ENCODE measurements at places on chromosomes 13 and 19.

GRCh38 chr19:2096034-2096479 is at the start of gene MOB3A:
Gene MOB3A, minus strand, starts transcription at chr19:2096326. Its CDS starts 17,766 bp downstream, at chr19:2078560.
- DNase-seq, result no peak

DNA sequence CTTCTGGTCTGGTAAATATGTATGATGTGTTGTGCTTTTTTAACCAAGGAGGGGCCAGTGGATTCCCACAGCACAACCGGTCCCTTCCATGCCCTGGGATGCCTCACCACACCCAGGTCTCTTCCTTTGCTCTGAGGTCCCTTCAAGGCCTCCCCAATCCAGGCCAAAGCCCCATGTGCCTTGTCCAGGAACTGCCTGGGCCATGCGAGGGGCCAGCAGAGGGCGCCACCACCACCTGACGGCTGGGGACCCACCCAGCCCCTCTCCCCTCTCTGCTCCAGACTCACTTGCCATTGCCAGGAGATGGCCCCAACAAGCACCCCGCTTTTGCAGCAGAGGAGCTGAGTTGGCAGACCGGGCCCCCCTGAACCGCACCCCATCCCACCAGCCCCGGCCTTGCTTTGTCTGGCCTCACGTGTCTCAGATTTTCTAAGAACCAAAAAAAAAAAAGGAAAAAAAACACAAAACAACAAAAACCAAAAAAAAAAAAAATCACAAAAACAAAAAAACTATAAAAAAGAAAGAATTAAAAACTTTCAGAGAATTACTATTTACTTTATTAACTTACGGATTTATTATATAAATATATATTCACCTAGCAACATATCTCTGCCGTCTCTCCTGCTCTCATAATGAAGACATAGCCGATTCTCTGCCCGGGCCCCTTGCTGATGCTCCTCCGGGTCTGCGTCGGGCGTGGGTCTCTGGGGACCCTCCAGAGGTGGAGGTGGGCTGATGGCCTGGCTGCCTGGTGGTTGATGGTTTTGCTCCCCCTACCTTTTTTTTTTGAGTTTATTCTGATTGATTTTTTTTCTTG is 14.4 kb downstream of the CAPN12 start:
- DNase-seq, result peak; percentile 79

- DNase-seq, result peak; percentile 11
Observed at GRCh38 chr13:32041429-32041828, 9.9 kb downstream of the FRY start.

DNA sequence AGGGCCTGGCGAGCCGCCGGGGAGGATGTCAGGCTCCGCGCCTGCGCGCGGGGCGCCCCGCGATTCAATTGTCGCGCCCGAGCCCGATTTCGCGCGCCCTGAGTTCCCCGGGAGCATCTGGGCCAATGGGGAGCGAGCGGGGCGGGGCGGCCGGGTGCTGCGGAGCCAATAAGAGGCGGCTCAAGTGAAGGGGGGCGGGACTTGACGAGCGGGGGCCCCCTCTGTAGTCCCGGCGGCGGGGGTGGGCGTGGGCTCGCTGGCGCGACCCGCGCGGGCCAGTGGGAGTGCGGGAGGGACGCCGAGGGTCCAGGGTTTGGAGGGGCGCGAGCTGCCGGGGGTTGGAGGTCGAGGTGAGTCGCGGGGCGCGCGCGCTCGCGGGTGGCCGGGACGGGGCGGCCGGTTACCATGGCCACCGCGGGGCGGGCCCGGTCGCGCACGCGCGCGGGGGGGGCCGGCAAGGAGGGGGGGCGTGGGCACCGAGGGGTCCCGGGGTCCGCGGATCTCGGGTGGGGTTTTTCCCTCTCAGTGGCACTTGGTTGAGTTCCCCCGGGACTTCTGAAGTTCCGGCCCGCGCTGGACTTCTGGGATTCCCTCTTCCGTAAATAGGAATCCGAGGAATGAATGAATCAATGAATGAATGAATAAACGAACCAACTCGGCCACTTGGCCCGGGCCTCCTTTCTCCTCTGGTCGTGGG is 744 bp downstream of the UHRF1 start:
- peak; percentile 95 for DNase-seq

- no peak for DNase-seq
Observed at GRCh38 chr19:45968626-45969025, 5.0 kb downstream of the NOVA2 start.

Measured in NAMALWA (cell line).